ENCODE measurements at places on chromosomes 4 and X. TPM values are rescaled to one million over a fixed set of nuclear protein-coding genes. Genes with fewer than 3 reads are reported as not detected.

DNA sequence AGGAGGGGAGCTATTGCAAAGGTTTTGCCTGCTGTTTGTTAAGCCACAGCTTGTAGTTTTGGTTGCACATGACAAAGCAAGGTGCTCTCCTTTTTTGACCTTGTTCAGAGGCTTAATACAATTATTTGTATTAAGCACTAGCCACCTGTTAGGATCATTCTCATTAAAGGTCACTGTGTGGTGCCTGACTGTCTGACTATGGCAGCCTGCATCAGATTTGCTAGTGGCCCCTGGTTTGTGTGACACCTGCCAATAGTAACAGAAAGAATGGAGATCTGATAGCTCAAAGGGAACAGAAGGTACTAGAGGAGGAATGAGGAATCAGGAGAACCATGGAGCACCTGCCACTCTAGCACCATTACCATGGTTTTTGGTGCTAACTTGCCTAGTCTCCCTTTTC is 102.5 kb downstream of the POLA1 start:
- no peak for DNase-seq

DNA sequence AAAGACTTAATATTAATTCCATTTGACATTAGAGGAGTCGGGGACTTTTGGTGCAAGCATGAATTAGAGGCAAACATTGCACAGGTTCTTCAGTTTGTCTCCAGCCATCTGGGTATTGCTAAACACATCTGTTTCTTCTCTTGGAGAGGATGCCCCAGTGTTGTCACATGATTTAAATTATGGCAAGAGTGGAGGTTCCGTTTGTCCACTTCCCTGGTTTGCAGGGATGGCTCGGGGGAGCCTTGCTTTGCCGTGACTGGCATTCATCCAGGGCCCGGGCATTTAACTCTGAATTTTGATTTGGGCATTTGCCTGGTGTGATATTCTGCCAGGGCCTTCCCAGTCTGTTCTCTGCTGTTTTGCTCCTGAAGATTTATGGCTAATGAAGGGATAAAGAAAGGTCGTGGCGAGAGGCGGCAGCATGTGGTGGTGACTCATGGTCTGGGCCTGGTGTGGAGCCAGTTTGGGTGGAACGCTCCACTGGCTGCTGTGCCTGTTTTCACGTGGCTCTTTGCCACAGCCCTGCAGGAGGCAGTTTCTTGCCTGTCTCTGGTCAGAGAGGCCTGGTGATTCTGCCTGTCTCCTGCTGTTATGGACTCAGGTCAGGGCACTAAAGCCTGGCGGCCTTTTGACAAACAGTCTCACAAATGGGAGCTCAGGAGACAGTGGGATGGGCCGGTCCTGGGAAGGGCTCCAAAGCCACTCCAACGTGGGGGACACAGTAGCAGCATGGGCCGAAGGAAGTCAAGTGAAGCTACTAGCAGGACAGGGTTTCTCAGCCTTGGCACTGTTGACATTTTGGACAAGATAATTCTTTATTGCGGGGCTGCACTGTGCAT is 99.4 kb upstream of the PGRMC2 start:
- peak; percentile 99 for DNase-seq

The NPY1R gene
- total RNA-seq, result not detected

The RAB39B gene
- 0.48 TPM for total RNA-seq

The WDR17 gene
- total RNA-seq, result 0.98 TPM

All from RPMI7951 (cell line).